ENCODE measurements at places on chromosomes 7 and 10.

GRCh38 chr10:131685576-131685975, 215.2 kb upstream of the PPP2R2D start:
- DNase-seq: no peak

DNA sequence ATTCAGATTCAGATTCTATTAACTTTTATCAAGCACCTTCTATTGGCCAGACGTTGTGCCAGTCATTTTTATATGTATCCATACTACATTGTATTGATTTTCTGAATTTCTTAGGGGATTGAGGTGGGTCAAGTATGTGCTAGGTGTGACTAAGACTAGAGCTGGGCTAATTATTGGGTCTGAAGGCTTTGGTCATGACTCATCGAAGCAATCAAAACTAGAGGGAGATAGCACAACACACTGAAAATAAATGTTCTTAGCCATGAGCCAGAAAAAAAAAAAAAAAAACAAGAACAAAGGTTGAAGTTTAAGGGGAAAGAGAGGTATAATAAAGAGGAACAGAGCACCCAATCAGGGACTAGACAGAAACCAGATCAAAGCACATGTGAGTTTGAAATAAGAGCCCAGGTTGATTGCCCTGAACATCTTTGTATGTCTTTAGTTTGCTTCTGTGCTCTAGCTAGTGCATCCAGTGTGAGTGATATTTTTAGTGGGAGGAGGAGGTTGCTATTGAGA, 171.6 kb upstream of the FOXP2 start:
- DNase-seq: no peak

DNA sequence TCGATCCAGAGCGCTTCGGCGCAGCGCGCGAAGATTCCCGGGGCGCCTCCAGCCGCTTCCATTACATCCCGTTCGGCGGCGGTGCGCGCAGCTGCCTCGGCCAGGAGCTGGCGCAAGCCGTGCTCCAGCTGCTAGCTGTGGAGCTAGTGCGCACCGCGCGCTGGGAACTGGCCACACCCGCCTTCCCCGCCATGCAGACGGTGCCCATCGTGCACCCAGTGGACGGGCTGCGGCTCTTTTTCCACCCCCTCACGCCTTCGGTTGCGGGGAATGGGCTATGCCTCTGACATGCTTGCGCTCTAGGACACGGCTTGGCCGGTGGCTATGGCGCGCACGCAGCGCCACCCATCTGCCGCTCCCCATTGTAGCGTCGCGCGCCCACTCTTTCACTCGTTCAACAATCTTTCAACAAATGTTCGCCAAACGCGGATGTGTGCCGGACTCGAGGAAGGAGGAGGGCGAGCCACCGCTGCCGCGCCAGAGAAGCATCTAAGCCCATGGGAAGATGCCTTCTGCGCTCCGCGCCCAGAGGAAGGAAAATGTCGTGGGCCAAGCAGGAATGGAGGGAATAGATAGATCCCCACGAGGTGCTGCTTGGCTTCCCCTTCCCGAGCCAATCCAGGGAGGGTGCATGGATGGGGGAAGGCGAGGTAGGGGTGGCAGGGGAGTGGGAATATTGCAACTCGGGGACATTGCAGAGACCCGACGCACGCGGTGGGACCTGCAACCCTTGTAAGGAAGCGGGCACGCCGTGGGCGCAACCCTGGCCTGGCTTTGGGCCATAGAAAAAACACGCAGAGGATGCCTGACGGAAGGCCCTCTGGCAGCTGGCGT, 5.1 kb upstream of the CYP26A1 start:
- DNase-seq: no peak

DNA sequence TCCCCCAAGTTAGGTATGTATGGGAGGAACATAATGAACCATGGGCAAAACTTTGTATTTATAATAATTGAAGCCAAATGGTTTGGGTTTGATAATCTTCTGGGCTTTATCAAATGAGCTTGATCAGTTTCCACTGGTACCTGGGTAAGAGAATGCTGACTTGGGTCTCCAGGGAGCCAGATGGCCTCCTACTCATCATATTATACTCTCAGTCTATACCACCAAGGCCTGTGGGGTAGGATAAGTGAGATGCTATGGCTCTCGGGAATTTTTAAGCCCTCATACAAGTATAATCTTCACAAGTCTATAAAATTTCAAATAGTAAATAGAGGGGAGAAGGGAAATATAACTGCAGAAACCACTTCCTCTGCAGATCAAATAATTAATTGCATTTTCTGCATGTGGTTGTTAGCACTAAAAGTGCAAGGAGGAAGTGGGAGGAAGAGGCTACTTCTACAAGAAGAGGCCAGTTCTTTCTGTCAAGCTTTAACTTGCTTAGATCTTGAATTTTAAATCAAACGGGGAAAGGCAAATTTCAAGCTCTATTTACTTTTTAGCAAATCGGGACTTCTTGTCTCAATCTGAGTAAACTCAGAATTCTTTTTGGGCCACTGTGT, 349.0 kb downstream of the SORCS1 start:
- no peak for DNase-seq

DNA sequence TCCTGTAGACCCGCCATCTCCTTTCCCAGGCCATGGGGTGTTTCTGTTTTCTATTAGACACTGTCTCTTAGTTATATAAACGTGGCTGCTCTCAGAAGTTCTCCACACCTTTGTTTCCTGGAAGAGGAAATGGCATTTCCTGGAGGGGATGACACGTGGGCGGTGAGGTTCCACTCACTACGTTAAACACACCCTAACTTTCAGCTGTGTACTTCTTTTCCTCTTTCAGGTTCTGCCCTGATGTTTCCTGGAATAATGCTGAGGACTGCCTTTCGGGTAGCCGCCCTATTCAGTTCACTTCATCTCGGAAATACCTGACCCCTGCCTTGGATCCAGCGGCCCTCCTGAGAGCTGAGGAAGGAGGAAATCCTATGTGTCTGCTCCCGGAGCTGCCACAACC, 3.4 kb upstream of the PRKCQ start:
- DNase-seq: peak; percentile 66

DNA sequence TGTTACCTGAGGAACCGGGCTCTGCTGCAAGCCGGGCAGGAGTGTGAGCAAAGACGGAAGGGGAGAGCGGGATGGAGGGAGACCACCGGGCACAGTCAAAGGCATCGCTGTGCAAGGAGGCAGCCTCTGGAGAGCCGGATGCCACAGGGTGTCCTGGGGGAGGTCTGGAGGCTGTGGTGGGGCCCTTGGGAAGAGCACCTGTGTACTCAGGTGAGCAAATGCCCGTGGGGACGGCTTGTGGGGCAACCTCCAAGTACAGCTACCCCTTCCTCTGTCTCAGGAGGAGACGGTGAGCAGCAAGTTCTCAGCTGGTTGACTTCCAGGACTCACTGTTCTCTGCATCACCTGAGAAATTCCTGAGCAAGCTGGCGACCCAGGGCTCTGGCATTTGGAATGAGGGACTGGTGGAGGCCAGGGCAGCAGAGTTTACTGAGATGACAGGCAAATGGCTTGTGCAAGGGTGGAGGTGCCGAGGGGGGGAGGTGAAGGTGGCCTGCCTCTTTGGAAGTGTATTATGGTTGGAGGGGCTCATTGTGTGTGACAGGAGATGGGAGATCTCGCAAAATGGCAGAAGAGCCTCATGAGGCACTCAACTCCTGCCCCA, 345.2 kb upstream of the SHH start:
- no peak for DNase-seq

- DNase-seq: no peak
Measured at GRCh38 chr10:1573981-1574380, 163.3 kb downstream of the ADARB2 start.

GRCh38 chr7:135207406-135208101, 3.8 kb downstream of the WDR91 start:
- no peak for DNase-seq

DNA sequence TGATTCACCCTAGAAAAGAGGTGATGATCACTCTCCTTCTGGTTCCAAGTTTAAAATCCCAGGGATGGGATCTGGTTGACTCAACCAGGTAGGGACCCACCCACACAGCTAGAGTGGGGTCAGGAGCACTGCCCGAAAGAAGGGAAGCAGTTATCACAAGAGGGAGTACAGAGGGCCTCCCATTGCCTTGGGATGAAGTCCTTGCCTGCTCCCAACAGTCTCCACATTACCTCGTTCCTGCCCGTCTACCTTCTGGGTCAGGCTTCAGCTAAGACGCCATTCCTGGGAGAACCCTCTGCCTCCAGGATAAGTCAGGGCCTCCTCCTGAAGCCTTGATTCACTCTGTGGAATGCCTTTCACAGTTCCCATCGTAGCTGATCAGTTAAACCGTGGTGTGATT, 23.8 kb downstream of the ZMIZ2 start:
- DNase-seq: no peak

Measured in activated CD4-positive, alpha-beta T cell treated with anti-CD3 and anti-CD28 coated beads for 24 hours (primary cell).